ENCODE measurements at places on chromosomes 2 and 18.

- no peak for DNase-seq
Measured at GRCh38 chr2:219272356-219272755, 6.8 kb upstream of the DNAJB2 start.

GRCh38 chr2:25165992-25166875 is 2.1 kb downstream of the POMC start:
- peak; percentile 44 for DNase-seq

- no peak for DNase-seq
Measured at GRCh38 chr2:224887141-224887540, 155.1 kb downstream of the DOCK10 start.

GRCh38 chr2:191018643-191019119 is 4.7 kb upstream of the STAT1 start:
- no peak for DNase-seq

DNA sequence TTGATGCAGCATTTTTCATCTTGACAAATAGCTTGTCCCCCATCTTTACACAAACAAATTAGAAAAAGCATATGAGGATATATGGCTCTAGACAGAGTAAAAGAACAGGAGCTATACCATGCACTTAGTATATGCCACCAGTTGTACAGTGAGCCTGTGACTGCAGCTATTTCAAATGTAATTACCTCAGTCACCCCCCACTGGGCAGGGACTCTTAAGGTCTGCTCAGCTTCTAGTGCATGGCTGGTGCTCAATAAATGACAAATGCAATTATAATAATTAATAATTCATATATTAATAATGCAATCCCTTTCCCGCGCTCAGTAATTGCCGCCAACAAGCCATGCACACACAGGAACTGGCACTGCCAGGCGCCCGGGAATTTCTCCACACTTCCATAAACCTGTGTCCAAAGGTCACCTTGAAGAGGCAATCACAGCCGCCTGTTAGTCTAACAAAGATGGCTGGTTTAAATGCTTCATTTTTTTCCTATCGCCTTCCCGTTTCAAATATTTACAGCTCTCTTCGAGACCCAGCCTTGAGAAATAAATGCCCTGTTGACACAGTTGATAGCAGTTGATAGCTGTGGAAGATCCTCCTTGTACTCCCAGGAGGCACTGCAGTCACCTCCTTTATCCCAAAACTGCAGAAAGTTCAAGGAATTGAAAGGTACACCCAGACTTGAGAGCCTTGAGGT is 156.6 kb downstream of the INO80D start:
- no peak for DNase-seq

GRCh38 chr2:84881581-84882413 is 913 bp upstream of the TRABD2A start:
- DNase-seq, result peak; percentile 86
